ENCODE measurements at places on chromosomes 6 and 20.

DNA sequence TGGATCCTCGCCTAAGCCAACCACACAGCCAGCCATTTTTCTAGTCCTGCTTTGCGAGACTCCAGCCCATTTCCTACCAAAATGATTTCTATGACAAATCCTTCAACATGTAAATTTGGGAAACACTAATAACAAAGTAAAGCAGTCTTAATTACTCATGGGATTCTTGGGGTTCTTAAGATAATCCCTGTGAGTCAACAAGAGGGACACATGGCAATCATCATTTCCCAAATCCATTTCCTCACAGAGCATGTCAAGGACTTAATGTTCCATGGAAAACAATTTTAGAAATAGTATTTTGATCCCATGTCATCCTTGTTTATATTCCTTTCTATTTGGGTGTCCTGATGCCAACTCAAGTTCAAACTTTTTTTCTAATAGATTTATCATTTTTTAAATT lies 322.7 kb upstream of the NOX3 start:
- no peak for DNase-seq

DNA sequence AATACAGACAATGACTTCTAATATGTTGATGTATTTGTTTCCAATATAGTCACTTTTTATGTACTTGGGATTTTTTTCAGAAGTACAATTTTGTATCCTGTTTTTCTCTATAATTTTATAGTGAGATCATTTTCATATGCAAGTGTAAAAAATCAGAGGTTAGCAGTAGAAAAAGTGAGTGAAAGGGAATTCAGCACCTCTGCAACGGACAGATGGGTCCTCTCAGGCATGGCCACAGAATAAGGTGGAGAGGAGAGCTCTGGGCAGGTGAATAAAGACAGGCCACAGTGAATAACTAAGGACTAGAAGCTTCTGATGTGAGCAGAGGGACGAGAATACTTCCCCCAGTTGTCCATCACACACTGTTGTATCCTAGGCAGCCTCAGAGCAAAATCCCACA lies 210.1 kb upstream of the CNR1 start:
- DNase-seq, result no peak

GRCh38 chr20:2363187-2363586 lies 17.5 kb upstream of the TGM6 start:
- no peak for DNase-seq

GRCh38 chr20:35641743-35642142 lies 23.0 kb downstream of the CPNE1 start:
- DNase-seq, result no peak

GRCh38 chr20:58463256-58463655 lies 51.9 kb downstream of the APCDD1L start:
- DNase-seq, result no peak

DNA sequence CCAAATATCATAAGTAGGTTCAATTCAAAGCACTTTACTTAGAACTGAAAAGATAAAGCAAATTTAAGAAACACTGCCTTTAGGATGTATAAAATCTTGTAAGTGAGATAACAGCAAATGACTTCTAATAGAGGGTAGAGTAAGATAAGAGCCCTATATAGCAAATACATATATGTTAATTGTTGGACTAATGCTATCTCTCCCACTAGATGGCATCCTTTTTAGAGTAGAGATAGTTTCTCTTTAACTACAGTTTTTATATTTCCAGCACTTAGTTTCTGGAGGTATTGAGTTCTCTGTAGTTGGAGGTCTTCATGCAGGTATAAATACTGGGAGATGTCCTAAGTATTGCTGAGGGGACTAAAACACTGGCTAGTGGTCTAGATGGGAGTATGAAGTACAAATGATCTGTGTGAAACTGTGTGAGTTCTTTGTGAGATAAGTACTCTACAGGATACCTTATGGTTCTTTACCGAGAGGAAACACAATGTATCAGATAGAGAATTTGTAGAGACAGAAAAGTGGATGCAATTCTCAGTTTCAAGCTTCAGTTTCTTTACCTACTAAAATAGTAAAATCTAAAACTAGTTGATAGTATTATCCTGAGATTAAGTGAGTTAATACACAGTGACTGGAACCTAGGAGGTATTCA lies 399.3 kb downstream of the KHDRBS2 start:
- no peak for DNase-seq

GRCh38 chr20:48090314-48090713 lies 305.0 kb upstream of the SULF2 start:
- DNase-seq, result no peak

DNA sequence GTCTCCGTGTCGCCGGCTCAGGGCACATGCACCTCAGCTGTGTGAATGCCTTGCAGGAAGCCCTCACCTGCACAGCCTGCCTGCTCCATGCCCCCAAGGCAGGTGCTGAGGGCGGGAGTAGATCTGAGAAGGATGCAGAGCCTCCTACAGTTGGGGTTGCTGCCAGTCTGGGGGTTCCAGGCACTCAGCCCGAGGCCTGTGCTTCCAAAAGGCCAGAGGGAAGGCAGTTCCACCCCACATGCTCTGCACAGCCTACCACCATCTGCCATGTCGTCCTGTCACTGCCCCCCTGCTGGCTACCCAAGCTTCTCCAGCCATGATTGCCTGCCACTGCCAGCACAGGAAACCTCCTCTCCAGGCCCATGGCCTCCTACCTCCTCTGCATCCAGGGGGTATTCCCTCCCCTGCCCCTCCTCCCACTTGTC lies 19.3 kb downstream of the ACSS1 start:
- DNase-seq, result no peak

- no peak for DNase-seq
Observed at GRCh38 chr6:3776881-3777507, 25.5 kb upstream of the PXDC1 start.

- no peak for DNase-seq
Observed at GRCh38 chr6:107237992-107238660, 122.8 kb upstream of the BEND3 start.

DNA sequence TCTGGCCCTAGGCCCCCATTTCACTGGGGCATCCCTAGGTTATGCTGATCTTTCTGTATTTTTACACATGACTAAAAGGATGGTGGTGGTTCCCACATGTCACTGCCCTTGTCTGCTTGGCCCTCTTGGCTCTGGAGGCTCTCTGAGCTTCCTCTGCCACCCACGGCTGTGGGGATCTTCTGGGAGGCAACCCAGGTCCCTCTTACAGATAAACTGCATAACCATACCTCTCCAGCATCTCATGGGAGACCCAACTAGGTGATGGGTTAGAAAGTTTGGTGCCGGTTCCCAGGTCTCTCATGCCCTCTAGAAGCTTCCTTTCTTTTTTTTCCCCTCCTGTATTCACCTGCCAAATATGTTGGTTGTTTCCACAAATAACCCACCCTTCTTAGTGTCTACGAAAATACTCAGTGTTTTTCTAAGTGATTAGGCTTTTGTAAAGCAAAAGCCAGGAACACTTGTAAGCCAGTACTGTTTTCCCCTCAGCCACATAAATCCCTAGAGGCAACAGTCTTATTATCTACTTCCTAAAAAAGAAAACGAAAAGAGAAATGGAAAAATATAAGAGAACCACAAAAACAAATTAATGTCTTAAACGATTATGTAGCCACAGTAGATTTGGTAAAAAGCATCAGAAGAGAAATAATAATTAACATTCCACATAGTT lies 71.7 kb upstream of the SMLR1 start:
- DNase-seq, result no peak

- DNase-seq, result no peak
Observed at GRCh38 chr6:135129136-135129856, 51.8 kb upstream of the MYB start.

DNA sequence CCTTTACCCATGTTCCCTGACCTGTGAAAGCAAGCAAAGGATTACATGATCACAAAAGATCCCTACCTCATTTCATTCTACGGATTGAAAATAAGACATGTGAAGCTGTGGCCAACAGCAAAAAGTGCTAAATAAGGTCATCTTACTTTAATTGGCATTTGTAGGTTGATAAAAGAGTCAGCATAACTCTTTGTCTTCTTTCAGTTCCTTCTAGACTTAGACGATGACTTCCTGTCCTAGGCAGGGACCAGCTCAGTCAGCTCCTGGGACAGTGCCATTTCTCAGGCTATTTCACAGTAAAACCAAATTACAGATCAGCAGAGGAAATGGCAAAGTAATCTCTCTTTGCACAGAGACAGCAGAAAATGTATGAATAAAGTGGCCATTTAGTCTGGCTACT lies 480.7 kb downstream of the RFPL4B start:
- no peak for DNase-seq

DNA sequence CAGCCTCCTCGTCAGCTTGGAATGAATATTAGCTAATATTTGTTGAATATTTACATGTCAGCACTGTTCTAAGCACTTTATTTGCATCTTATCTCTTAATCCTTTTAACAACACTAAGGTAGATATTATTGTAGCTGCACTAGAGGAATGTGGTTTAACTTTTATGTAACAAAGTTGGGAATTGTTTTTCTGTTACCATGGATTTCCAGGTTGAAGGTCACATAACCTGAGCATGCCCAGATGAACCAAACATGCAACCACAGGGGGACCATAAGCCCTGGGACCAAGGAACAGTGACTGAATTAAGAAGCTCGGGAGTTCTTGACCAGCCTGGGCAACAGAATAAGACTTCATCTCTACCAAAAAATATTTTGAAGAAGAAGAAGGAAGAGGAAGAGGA lies 29.1 kb upstream of the YWHAB start:
- no peak for DNase-seq

DNA sequence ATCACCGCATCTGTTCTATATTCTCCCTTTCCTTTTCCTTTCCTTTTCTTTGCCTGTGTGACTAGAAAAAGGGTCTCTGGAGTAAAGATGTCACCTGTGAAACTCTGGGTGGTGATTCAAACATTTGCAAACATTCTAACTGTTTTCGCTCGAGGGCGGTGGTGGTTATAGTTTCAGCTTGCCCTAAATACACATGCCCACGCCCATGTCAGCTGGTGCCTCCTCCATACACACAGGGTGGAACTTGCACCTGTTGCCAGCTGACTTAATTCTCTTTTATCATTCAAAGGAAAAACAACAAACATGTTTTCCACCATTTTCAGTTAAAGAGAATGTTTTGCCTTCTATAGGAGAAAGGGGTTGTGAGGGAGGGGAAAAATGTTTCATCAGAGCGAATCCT lies 381.9 kb upstream of the ARID1B start:
- no peak for DNase-seq

GRCh38 chr20:2416541-2417212 lies 36.0 kb downstream of the TGM6 start:
- no peak for DNase-seq

GRCh38 chr6:134503585-134504281 lies 185.8 kb upstream of the SGK1 start:
- DNase-seq, result no peak

Measured in activated gamma-delta T cell treated with anti-CD3 and anti-CD28 coated beads, Interleukin-2, amount 50 U/mL, for 16 hours (primary cell).